Endothelial cell of umbilical vein (primary cell): ENCODE measurements at places on chromosomes 12 and 14.
A peak's percentile ranks its signal among the peaks of the same experiment; 100 is the strongest.

GRCh38 chr12:117874842-117875434 lies 93.9 kb downstream of the KSR2 start:
- peak; percentile 56 for DNase-seq
- peaks cover 5% of the 10 kb centered on the region for H3K27me3 ChIP-seq
- H3K27ac ChIP-seq: no peak overlapping the region
- no peaks in the 10 kb centered on the region for H3K36me3 ChIP-seq
- no peak overlapping the region for H3K4me3 ChIP-seq

GRCh38 chr12:50734409-50735263 lies 29.3 kb upstream of the ATF1 start:
- peaks cover 5% of the 10 kb centered on the region for H3K36me3 ChIP-seq
- H3K27ac ChIP-seq: no peak overlapping the region
- H3K27me3 ChIP-seq: no peaks in the 10 kb centered on the region

DNA sequence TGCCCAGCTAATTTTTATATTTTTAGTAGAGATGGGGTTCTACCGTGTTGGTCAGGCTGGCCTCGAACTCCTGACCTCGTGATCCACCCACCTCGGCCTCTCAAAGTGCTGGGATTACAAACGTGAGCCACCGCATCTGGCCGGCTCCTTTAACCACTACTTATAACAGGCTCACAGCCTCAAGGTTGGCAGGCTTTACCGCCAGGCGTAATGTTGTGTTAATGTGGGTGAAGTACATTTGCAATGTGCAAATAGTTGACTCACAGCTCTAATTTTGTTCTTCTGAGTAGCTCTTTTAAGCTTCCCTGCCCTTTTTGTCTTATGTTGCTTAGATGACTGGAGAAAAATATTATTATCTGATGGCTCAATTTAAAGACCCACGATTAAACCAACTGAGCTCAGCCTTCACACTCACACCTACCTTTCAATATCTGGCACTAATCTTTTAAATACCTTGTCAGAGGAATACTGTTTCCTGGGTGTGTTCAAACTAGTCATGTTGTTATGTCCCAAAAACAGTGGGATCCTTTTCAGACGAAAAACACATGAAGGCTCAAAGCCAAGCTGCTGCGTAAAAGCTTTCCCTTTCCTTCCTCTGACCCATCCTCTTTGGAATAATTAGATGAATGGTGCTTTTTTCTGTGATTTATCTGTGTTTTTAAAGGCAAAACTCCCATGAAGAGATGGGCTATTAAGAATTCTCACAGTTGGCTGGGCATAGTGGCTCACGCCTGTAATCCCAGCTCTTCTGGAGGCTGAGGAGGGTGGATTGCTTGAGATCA lies 57.2 kb upstream of the USP44 start:
- peak; percentile 91 for DNase-seq
- H3K27ac ChIP-seq: peak overlapping the region; percentile 91
- no peaks in the 10 kb centered on the region for H3K27me3 ChIP-seq
- H3K4me1 ChIP-seq: peaks cover 74% of the 10 kb centered on the region
- H3K36me3 ChIP-seq: no peaks in the 10 kb centered on the region
- no peak overlapping the region for H3K4me3 ChIP-seq

DNA sequence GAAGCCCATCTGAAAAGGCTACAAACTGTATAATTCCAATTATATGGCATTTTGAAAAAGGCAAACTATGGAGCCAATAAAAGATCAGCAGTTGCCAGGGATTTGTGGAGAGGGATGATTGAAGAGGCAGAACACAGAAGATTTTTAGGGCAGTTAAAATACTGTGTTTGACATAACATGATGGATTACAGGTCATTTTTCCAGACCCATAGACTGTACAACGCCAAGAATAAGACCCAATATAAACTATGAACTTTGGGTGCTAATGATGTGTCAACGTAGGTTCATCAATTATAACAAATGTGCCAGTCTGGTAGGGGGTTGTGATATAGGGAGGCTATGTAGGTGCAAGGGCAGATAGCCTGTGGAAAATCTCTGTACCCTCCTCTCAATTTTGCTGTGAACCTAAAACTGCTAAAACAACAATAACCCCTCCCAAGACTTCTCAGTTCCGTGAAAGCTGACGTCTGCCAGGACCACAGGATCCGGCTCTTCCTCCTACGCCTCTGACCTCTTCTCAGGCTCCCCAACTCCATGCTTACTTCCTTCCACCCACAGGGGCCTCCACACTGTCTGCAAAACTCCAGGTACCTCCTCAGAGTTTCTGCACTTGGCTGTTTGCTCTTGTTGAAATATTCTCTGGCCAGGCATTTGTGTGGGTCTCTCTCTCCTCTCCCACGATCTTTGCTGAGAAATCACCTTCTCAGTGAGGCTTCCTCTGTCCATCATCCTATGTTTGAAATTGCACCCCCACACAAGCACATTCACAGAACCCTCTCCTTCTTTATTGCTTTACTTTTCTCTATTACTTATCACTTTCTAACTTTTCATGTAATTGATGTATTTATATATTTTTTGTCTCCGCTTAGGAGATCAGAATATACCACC lies 131.4 kb downstream of the BBS10 start:
- no peak for DNase-seq
- no peak overlapping the region for H3K27ac ChIP-seq
- H3K4me3 ChIP-seq: no peak overlapping the region
- peaks cover 9% of the 10 kb centered on the region for H3K4me1 ChIP-seq

- DNase-seq: no peak
- no peaks in the 10 kb centered on the region for H3K4me1 ChIP-seq
- H3K36me3 ChIP-seq: no peaks in the 10 kb centered on the region
- no peak overlapping the region for H3K27ac ChIP-seq
Measured at GRCh38 chr12:122250536-122250935, 15.8 kb downstream of the VPS33A start.

DNA sequence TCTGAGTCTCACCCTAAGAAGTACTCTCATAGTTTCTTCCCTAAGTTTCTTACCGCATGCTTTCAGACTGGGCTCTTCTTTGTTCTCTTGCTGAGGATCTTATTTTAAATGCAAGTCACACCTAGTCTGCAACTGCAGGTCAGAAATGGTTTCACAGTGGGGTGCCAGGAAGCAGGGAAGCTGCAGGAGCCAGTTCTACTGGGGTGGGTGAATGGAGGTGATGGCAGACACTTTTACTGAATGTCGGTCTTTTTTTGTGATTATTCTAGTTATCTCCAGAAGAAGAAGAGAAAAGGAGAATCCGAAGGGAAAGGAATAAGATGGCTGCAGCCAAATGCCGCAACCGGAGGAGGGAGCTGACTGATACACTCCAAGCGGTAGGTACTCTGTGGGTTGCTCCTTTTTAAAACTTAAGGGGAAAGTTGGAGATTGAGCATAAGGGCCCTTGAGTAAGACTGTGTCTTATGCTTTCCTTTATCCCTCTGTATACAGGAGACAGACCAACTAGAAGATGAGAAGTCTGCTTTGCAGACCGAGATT lies 1.7 kb downstream of the FOS start:
- no peak for DNase-seq
- peaks cover 11% of the 10 kb centered on the region for H3K4me1 ChIP-seq
- H3K27ac ChIP-seq: no peak overlapping the region

- no peak overlapping the region for H3K4me3 ChIP-seq
- no peak for DNase-seq
- H3K36me3 ChIP-seq: no peaks in the 10 kb centered on the region
- no peaks in the 10 kb centered on the region for H3K27me3 ChIP-seq
- no peaks in the 10 kb centered on the region for H3K4me1 ChIP-seq
- H3K27ac ChIP-seq: no peak overlapping the region
Measured at GRCh38 chr12:130299574-130299973, 38.1 kb upstream of the PIWIL1 start.

DNA sequence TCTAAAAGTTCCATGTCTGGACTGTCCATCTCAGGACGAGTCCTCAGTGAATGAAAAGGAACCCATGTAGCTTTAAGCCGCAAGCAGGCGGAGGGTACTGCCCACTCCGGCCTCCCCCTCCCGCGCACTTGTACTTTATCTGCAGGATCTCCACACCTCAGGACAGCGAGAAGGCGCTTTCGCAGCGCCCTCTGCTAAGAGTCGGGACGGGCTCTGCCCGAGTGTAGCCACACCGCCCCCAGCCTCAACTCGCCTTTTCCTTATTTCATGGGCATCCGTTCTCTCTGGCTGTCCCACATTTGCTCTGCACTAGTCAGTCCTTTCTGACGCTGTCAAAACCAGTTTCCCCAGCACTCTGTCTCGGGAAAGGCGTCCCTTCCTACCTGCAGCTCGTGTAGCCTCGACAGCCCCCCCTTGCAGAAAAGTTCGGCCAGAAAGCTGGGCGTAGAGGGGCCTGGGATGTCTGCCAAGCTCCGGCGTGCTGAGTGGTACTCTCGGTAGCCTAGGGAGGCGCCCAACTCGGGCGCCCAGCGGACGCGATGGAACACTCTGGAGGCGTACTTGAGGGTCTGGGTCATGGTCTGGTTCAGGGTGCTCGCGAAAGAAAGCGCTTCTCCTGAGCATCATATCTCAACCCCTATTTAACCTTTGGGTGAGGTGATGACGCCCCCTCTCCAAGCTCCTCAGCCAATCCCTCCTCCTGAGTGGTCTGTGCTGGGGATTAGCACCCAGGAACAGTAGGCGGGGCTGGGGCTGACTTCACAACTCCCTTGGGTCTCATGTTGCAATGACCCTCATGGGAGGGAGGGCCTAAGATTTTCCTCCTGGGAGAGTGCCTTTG lies at the start of gene CYP27B1:
Gene CYP27B1, minus strand, starts transcription at position 615 of the 841 bp plus-strand sequence. Its CDS starts 37 bp downstream, at position 578.
- H3K4me1 ChIP-seq: peaks cover 25% of the 10 kb centered on the region
- H3K36me3 ChIP-seq: no peaks in the 10 kb centered on the region
- H3K27ac ChIP-seq: no peak within 1 kb of the TSS
- H3K27me3 ChIP-seq: peaks cover 35% of the 10 kb centered on the region
- no peak for DNase-seq
- no peak within 1 kb of the TSS for H3K4me3 ChIP-seq

DNA sequence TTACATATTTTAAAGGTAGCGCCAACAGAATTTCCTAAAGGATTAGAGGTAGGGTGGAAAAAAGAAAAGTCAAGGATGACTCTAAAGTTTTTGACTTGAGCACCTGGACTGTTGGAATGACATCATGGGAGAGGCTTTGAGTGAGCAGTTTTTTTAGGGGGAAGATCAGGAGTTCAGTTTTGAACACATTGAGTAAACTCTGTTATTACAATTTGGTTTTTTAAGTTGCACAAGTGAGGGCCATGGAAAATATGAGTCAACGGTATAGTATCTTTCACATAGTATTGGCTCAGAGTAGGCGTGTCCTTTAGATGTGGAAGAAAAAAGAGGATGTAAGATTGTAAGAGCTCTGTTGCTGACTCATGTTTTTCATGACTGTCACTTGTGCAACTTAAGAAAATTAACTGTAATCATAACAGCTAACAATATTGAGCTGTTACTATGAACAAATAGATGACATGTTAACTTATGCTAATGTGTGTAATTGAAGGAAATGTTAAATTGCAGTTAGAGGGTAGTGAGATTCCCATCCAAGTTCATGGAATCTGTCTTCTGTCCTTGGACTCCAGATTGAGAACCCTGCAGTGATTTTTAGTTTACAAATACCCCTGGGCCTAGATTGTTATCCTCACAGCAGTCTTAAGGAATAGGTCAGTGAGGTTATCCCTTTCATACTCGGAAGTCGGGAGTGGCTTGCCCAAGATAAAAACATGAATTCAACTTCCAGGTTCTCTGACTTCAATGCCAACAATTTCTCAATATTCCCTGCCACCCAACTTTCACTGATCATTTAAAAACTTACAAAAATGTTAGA lies 48.2 kb upstream of the ATP2B1 start:
- H3K4me3 ChIP-seq: no peak overlapping the region
- H3K36me3 ChIP-seq: no peaks in the 10 kb centered on the region
- H3K27ac ChIP-seq: peak overlapping the region; percentile 57
- H3K27me3 ChIP-seq: no peaks in the 10 kb centered on the region

- no peaks in the 10 kb centered on the region for H3K36me3 ChIP-seq
- DNase-seq: no peak
- no peaks in the 10 kb centered on the region for H3K4me1 ChIP-seq
- H3K27ac ChIP-seq: no peak overlapping the region
Measured at GRCh38 chr14:81276073-81277069, 55.6 kb upstream of the GTF2A1 start.

- no peaks in the 10 kb centered on the region for H3K4me1 ChIP-seq
- no peak overlapping the region for H3K27ac ChIP-seq
- H3K36me3 ChIP-seq: no peaks in the 10 kb centered on the region
- no peak overlapping the region for H3K4me3 ChIP-seq
- peak; percentile 8 for DNase-seq
Measured at GRCh38 chr12:21551841-21552465, 25.9 kb downstream of the SPX start.

DNA sequence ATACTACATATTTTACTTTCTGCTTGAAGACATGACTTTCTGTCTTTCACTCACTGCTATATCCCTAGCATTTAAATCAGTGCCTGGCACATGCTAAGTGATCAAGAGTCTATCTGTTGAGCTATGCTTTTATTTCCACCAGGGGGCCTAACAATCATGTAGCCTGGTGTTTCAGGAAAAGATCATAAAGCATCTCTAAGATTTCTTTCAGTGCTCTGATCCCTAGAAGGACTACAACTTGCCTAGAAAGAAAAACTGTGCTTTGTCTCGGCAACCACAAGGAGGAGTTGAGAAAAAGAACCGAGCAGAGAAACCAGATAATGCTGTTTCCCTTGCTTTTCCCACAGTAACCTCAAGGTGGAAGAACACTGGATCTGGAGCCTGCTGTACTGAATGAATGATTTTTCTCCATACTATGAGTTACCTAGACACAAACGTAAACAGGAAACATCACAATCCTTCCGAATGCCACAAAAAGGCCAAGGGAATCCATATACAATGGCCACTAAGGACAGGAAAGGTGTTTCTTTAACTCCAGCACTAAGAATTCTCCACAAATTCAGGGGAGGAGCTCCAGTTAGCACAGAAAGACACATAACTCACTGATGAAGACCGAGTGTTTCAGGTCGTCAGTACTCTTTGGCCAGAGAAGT lies 1.2 kb downstream of the CRY1 start:
- no peaks in the 10 kb centered on the region for H3K27me3 ChIP-seq
- peak overlapping the region; percentile 71 for H3K4me3 ChIP-seq
- peak overlapping the region; percentile 94 for H3K27ac ChIP-seq
- DNase-seq: peak; percentile 97
- no peaks in the 10 kb centered on the region for H3K36me3 ChIP-seq

GRCh38 chr14:52678591-52678990 lies 16.8 kb downstream of the ERO1A start:
- peaks cover 10% of the 10 kb centered on the region for H3K36me3 ChIP-seq
- no peak overlapping the region for H3K27ac ChIP-seq
- H3K4me1 ChIP-seq: no peaks in the 10 kb centered on the region
- no peak for DNase-seq
- H3K4me3 ChIP-seq: no peak overlapping the region
- H3K27me3 ChIP-seq: no peaks in the 10 kb centered on the region

DNA sequence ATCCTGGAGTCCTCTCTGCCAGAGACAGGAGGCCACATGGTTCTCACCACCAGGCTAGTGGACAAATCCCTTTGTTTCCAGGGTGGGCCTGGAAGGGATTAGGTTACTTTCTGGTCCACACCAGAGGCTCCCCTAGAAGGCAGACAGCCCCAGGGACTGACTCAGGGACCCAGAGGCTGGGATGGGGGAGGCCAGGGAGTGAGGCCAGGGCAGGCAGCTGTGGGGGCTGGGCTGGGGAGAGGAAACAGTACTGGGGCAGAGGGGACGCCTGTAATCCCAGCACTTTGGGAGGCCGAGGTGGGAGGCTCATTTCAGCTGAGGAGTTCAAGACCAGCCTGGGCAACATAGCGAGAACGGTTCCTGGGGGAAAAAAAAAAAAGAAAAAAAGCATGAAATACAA lies 64.7 kb downstream of the TNFAIP2 start:
- H3K4me3 ChIP-seq: no peak overlapping the region
- H3K36me3 ChIP-seq: no peaks in the 10 kb centered on the region
- H3K27ac ChIP-seq: no peak overlapping the region
- H3K27me3 ChIP-seq: peaks cover 19% of the 10 kb centered on the region
- no peak for DNase-seq
- no peaks in the 10 kb centered on the region for H3K4me1 ChIP-seq
